ENCODE measurements at places on chromosomes 3 and 15.

- DNase-seq = no peak
Observed at GRCh38 chr15:97224191-97224641, 736.3 kb upstream of the ARRDC4 start.

DNA sequence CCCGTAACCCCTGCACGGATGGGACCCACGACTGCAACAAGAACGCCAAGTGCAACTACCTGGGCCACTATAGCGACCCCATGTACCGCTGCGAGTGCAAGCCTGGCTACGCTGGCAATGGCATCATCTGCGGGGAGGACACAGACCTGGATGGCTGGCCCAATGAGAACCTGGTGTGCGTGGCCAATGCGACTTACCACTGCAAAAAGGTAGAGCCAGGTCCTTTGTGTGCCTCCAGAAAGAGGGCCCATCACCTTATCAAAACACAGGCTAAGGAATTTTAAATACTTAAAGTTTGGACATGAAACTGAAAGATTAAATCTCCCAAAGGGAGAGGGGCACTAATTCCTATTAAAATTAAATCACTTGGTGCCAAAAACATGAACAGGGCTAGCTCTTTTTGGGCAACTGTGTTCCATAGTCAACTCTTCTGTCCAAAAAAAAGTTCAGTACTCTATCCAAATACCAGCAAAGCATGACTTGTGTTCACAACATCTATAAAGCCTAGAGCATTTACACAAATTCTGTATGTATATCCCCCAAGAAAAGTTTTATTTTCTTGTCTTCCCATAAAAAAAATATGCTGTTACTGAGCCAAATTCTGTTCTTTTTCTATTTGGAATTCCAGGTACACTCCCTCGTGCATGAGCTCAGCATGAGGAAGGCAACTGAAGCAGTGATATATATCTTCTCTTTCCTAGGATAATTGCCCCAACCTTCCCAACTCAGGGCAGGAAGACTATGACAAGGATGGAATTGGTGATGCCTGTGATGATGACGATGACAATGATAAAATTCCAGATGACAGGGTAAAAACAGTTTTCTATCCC, 9.2 kb downstream of the THBS1 start:
- no peak for DNase-seq

DNA sequence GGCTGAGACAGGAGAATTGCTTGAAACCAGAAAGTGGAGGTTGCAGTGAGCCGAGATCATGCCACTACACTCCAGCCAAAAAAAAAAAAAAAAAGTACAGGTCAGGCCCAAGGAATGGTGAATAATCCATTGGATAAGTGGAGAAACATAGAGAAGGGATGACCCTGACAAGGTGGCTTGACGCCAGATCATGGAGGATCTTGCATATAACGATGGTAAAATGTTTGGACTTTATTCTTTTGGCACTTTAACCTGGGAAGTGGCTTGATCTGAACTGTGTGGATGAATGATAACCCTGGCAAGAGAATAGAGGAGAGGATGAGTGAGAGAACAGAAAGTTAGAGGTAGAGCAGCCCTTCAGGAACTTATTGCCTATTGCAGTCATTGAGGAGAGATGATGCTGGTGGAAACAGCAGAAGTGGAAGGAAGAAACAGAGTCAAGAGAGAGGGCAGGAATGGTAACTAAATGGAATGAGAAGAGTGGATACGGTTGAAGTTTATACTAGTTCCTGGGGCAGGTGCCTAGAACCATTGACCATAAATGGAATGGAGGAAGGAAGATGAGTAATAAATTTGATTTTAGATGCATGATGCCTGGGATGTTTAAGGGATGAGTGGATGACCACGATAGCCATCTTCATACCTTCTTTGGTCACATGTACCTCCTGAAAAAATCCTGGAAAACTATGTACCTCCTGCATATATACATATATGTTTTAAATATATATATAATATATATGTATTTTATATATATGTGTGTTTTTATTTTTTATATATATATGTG, 57.8 kb downstream of the BLM start:
- DNase-seq = no peak

DNA sequence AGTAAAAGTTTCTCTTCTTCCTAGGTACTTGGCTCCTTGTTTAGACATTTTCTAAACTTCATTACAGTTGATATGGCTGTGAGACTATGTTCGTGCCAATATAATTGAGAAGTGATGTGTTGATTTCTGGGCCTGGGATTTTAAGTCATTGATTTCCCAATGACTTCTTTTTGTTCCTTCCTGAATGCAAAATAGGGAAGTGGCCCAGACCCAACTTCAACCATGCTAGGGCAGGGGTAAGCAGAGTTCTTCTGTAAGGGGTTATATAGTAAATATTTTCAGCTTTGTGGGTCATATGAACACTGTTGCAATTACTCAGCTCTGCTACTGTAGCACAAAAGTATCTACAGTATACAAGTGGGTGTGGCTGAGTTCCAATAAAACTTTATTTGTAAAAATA, 320.1 kb upstream of the WNT5A start:
- no peak for DNase-seq

DNA sequence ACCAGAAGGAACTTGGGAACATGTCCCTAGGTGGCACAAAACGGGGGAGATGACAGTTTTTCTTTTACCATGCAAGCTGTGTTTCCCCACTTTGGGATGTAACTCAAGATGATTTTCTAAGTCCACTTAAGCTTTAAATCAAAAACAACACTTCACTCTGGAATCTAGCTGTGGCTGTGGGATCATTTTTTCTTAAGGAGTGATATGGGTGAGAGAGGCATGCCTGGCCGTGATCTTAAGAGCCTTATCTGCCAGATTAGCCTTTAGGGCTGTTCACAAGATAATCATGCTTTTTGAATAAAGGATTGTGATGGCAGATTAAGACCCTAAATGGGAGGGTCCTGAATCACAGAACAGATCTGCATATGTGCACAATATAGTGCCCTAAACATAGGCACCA, 384.8 kb upstream of the SEMA6D start:
- DNase-seq = no peak

DNA sequence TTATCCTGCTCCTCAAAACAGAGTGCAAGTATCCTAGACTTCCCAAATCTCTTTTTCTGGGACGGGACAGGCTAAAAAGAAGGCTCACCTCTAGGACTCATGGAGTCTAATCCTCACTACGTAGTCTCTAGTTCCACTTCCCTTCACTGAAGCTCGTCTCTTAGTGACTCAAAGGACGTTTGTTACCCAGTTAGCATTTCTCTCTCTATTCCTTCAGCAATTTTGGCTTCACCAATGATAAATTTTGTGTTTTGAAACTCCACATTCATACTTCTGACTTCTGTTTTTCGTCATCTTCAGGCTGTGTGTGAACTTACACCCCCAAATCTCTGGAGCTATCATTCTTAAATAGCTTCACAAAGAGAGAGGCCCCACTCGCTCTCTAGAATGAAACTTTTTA, 627.1 kb downstream of the NAALADL2 start:
- DNase-seq = no peak

- no peak for DNase-seq
Observed at GRCh38 chr3:37058117-37058516, 64.8 kb downstream of the MLH1 start.

GRCh38 chr3:25783661-25784512, 644 bp upstream of the NGLY1 start:
- no peak for DNase-seq

GRCh38 chr3:50275996-50276761, 2.7 kb upstream of the LSMEM2 start:
- no peak for DNase-seq

- DNase-seq = no peak
Observed at GRCh38 chr3:56303487-56303886, 164.8 kb downstream of the ERC2 start.

Data from effector CD4-positive, alpha-beta T cell (primary cell).